GM23338 (cell line): ENCODE measurements at places on chromosomes 3 and 15. TPM values are rescaled to one million over a fixed set of nuclear protein-coding genes. Genes with fewer than 3 reads are reported as not detected.

- DNase-seq, result no peak
These were observed 22.7 kb upstream of the ZBTB20 start for GRCh38 chr3:115169808-115170207.

DNA sequence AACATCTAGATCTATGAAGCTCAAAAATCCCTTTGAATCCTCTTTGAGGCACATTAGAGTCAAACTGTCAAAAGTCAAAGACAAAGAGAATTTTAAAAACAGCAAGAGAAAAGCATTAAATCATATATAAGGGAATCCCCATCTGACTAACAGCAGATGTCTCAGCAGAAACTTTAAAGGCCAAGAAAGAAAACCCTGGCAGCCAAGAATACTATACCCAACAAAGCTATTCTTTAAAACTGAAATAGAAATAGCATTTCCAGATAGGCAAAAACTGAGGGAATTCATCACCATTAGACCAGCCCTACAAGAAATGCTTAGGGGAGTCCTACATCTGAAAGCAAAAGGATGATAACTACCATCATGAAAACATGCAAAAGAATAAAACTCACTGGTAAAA lies 211.2 kb upstream of the PDZRN3 start:
- DNase-seq, result no peak

DNA sequence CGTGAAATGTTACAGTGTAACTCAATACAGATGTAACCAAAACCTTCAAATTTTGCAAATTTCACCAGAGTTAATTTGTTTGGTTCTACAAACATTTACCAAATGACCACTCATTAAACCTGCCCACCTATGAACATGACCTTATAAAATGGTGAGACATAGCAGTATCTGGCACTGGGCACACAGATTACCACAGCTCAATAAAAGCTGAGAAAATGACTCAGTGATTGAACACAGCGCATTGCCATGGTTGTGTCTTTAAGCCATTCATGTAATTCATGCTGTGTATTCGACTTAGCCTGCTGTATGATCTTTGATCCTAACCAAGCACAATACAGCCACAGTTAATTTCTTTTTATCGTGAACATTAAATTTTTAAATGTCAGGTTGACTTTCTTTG lies 11.3 kb downstream of the PPARG start:
- no peak for DNase-seq

GRCh38 chr15:69573815-69574475 lies 121.3 kb downstream of the RPLP1 start:
- DNase-seq, result no peak

GRCh38 chr3:27147215-27147614 lies 222.0 kb downstream of the NEK10 start:
- no peak for DNase-seq

Gene GOLGA6L10
- total RNA-seq, result 0.07 TPM in 1 of 2 replicates, not detected in the other

- no peak for DNase-seq
These were observed 5.8 kb upstream of the MANF start for GRCh38 chr3:51379301-51379700.

Gene CFAP44
- total RNA-seq, result 0.73 and 1.0 TPM in 2 replicates

- no peak for DNase-seq
These were observed 161.6 kb downstream of the GAP43 start for GRCh38 chr3:115784739-115785536.

DNA sequence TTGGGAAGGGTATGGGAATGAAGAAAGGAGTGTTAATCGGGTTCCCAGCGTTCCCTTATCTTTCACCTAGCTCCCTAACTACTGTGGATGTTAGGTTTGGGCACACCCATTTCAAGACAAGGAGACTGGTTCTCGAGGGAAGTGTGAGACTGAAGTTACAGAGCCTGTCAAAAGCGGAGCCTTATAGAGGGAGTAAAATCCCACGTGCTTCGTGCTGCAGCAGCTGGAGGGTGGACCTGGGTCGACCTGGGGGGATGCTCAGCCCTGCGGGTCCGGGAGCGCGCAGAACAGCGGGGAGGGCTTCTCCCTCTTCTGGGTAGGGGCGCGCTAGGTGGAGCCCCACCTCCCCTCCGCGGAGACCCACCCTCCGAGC lies 314 bp upstream of the TMED3 start:
- peak; percentile 68 for DNase-seq

DNA sequence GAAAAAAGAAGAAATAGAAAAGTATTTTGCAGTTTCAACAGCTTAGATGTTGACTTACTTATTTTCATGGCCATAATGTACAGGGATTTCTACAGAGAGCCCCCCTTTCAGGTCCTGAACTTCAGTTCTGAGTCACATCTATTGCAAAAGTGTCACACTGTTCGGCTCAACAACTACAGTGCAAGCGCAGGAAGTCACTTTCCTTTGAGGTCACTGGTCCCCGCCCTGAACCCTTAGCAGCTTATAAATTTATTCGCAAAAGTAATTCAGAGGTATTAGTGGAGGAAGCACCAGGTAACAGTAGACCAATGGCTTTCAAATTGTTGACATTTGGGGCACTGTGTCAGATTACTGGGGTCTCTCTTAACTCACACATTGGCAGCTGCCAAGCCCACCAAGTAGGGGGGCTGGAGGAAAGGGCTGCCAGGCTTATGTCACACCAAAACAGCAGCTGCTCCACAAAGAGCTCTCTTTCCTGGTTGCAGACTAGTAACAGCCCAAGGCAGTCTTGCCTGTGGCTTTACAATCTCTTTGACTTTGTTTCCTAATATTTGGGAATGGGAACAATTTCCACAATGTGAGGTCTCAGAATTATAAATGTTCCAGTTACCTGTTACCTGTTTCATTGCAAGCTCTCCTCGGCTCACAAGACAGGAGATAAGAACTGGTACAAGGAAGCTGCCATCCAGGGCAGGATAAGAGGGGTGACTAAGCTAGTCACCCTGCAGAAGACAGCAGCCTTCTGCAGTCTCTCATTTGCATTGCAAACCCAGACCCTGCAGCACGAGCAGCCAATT lies 130.2 kb upstream of the STRIT1 start:
- no peak for DNase-seq

DNA sequence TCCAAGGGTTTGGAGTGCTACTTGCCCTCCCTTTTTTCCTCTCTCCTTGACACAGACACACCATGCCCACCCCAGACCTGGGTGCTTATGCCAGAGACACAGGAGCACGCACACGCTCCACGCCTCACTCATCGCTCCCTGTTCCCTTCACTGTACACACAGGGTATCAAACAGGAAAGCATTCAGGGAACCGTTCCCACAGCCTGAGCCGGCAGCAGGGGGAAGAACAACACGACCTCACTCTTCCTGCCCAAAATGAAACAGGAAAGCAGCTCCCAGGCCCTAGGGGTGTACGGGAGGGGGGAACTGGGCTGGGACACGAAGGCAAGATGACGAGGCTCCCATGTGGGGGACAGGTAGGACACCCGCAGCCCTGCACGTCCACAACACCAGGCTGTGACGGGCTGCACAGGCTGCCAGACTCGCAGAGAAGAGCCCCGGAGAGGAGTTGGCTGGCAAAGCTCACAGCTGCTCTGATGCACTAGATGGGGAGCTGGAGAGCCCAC lies 11.2 kb downstream of the DLL4 start:
- DNase-seq, result no peak

Gene SLC6A1
- total RNA-seq, result 0.16 and 0.28 TPM in 2 replicates

Gene SEC22C
- 48.3 and 52.3 TPM in 2 replicates for total RNA-seq

DNA sequence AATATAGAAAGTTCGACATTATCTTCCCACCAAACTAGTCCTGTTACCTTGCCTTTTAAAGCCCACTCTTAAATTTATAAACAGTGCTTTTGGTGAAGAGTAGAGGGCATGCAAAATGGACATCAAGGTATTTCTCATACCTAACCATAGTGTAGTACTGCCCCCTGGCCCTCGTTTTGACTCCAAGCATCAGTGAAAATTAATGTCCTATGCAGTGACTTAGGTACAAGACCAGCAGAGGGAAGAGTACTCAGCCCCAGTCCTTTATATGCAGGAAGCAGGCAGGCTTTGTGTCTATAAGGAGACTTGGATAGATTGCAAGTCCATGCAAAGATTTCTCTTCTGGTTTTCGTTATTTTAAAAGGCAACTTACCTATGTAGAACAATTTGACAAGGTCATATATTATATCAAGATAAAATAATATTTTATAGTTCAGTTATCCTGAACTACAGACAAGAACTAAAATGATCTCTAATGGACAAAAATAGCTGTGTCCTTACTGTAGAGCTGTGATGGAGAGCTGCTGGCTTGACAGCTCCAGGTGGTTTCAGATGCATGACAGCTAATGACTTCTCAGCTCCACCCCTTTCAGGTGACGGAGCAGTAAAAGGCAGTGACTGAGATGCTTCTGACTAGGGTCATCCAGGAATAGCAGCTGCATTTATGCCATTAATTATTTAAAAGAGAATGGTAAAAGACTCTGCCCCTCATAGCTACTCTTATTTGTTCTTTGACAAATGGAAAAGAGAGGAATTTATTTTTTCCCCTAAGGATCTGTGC lies 646.1 kb downstream of the SQOR start:
- DNase-seq, result peak; percentile 75
